ENCODE measurements at places on chromosomes 7 and 10.

DNA sequence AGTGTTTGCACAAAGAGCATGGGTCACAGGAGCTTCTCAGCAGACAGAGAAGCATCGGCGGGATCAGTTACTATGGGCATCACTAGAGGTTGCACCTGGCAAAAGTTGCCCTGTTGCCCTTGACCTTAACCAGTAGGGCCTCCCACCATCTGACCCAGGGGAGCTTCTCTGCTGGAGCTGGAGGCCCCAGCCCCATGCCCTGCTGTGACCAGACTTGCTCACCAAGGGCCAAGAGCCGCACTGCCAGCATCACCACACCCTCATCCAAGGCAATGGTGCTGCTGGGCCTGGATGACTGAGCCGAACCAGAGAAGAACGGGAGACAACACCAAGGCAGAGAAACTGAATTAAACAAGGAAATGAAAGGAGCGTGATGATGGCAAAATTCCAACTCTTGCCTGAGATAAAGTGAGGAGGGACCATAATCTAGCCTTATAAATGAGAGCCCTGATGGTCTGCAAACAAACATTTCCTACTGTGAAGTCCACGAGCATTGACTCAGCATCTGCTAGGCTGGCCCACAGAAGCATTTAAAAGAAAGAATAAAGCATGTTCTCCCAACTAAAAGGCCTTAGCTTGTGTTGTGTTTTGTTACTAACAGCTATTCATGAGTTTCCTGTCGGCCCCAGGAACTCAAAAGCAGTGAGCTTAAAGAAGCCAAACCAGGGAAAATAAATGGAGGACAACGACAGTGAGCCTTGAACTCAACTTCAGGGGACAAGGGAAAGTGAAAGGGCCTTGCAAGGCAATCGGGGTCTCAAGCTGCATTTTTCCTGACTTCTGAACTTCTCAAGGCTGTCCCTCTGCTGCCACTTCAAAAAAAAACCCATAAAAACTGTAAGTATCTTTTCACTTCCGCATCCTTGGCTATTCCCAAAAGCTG, 60.4 kb downstream of the AFAP1L2 start:
- no peak for DNase-seq

GRCh38 chr10:113846036-113846435, 7.8 kb downstream of the DCLRE1A start:
- no peak for DNase-seq

DNA sequence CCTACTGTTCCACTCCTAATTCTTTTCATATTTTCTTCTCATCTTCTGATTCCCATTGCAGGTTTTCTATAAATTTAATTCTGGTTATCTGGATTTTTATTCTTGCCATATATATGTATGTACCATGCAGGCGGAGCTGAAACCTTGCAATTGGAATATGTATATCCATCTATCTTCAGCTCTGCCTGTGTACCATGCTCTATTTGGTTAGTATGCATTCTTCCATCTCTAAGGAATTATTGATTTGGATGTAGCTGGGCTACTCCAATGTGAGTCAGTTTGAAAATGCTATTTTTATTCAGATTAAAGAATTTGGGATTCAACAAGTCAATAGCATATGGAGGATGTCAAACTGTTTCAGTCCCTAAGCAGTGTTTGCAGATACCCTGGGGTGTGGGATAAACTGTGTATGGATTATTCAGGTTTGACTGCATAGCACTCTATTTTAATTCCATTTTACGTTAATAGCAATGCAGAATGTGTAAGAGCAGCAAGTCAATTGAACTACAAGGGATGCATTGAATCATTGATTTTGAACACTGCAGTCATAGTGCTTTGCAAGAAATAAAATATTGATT, 528.1 kb upstream of the FZD8 start:
- DNase-seq = no peak

- no peak for DNase-seq
Observed at GRCh38 chr7:13560441-13560840, 429.0 kb downstream of the ETV1 start.

- no peak for DNase-seq
Observed at GRCh38 chr7:16563281-16564022, 36.8 kb downstream of the LRRC72 start.

- DNase-seq = no peak
Observed at GRCh38 chr7:40700653-40701421, 566.0 kb downstream of the SUGCT start.

DNA sequence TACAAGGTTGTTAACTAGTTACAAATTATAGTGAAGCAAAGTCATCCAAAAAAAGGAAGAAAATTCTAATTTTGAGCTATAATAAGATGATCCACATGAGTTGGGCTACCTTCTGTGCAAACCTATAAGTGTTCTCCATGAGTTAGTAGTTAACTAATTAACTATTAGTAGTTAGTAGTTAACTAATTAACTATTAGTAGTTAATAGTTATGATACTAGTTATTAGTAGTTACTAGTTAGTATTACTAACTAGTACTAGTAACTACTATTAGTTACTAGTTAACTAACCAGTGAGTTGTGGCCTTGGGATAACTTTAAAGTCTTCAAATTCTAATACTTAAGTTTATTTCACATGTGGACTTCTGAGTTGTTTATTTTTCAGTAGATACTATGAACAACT, 453.4 kb upstream of the GRM3 start:
- DNase-seq = no peak

- no peak for DNase-seq
Observed at GRCh38 chr7:46565253-46566096, 644.4 kb upstream of the IGFBP3 start.
